ENCODE measurements at places on chromosomes 11 and 22.

DNA sequence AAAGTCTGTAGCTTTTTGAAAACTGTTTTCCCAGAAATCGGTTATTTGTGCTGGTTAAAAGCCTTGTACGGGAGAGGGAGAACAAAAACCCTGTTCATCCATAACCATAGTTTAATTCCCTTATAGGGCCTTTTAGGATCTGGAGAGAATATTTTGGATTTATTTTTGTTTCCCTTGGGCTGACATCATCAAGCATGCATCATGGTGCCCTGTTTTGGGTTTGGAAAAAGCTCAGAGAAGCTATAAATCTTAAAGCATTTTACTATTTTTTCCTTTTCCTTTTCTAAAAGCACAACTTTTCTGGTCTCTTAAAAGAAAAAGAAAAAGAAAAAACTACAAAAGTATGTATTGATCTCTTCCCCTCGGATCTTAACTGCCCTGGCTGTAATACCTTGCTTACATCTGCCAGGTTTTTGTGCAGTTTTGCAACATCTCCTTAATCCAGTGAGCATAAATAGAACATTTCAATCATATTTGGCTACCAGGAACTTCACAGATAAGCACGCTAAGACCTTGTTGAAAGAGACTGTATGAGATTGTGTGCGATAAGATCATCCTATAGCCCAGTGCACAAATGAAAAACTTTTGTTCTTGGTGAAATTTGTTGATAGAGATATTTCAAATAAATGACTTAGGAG is 88.0 kb downstream of the ZBTB16 start:
- no peak for DNase-seq

DNA sequence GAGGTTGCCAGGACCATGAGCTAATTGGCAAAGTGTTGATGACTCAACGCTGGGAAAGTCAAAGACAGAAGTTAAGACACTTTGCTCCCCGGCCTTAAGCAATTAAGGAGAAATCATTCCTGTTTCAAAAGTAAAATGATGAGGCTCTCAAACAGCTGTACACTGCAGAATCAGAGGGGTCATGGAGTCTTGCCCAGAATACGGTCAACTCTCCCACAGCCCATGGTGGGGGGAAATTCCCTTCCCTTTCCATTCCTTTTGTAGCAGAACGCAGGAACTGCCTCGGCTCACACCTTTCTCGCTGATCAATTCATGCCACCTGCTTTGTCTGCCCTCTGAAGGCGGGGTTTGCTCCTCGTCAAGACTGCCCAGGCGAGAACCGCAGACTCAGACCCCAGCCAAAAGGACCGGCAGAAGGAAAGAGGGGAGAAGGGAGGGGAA is 52.8 kb downstream of the MN1 start:
- no peak for DNase-seq

DNA sequence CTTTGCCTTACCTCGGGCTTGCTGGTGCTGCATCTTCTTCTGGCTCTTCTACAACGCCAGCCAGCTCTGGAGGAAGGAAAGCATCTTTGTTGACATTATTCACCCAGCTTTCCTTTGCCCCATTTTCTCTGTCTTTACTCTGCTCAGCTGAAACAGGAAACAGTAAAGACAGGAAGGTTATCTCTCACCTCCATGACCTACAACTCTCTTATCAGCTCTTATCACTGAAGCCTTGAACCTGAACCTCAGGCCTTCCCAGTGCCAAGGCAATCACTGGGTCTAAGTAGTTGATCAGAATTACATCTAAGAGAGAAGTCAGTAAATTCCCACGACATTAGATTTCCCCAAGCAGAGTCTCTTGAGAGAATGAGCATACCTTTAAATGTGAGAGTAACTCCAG is 59.6 kb upstream of the CCDC89 start:
- DNase-seq = no peak

DNA sequence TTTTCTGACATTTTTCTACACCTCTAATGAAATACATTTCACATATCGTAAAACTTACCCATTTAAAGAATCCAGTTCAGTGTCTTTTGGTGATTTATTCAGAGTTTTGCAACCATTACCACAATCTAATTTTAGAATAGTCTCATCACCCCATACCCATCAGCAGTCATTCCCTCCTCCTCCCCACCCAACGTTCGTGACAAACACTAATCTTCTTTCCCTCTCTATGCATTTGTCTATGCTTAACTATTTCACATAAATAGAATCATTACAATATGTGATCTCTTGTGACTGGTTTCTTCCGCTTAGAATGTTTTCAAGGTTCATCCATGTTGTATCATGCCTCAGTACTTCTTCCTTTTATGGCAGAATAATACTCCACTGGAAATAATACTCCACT is 9.5 kb downstream of the TTC28 start:
- no peak for DNase-seq

- DNase-seq = no peak
Measured at GRCh38 chr11:96052921-96053651, 129.2 kb upstream of the MTMR2 start.
